ENCODE measurements at places on chromosomes 7 and 10. TPM values are rescaled to one million over a fixed set of nuclear protein-coding genes. Genes with fewer than 3 reads are reported as not detected.
A peak's percentile ranks its signal among the peaks of the same experiment; 100 is the strongest.

- H3K36me3 ChIP-seq: no peaks in the 10 kb centered on the region
- no peaks in the 10 kb centered on the region for H3K4me1 ChIP-seq
- no peak overlapping the region for H3K27ac ChIP-seq
- peaks cover 2% of the 10 kb centered on the region for H3K27me3 ChIP-seq
- no peak for DNase-seq
These were observed 195.4 kb downstream of the SKIDA1 start for GRCh38 chr10:21329995-21330627.

GRCh38 chr10:71303569-71303907 is 15.5 kb upstream of the SLC29A3 start:
- no peak overlapping the region for H3K27ac ChIP-seq
- H3K36me3 ChIP-seq: no peaks in the 10 kb centered on the region
- H3K4me3 ChIP-seq: no peak overlapping the region
- DNase-seq: no peak
- H3K27me3 ChIP-seq: peaks cover 6% of the 10 kb centered on the region
- H3K4me1 ChIP-seq: peaks cover 4% of the 10 kb centered on the region

The WASHC2A gene
- 42.8 TPM for total RNA-seq

The SORCS1 gene
- total RNA-seq: not detected

GRCh38 chr7:136400877-136401276 is 423.7 kb upstream of the MTPN start:
- H3K36me3 ChIP-seq: no peaks in the 10 kb centered on the region
- H3K27me3 ChIP-seq: no peaks in the 10 kb centered on the region
- H3K4me3 ChIP-seq: no peak overlapping the region
- no peak overlapping the region for H3K27ac ChIP-seq
- H3K4me1 ChIP-seq: no peaks in the 10 kb centered on the region
- no peak for DNase-seq

The USP6NL gene
- total RNA-seq: 4.4 TPM

DNA sequence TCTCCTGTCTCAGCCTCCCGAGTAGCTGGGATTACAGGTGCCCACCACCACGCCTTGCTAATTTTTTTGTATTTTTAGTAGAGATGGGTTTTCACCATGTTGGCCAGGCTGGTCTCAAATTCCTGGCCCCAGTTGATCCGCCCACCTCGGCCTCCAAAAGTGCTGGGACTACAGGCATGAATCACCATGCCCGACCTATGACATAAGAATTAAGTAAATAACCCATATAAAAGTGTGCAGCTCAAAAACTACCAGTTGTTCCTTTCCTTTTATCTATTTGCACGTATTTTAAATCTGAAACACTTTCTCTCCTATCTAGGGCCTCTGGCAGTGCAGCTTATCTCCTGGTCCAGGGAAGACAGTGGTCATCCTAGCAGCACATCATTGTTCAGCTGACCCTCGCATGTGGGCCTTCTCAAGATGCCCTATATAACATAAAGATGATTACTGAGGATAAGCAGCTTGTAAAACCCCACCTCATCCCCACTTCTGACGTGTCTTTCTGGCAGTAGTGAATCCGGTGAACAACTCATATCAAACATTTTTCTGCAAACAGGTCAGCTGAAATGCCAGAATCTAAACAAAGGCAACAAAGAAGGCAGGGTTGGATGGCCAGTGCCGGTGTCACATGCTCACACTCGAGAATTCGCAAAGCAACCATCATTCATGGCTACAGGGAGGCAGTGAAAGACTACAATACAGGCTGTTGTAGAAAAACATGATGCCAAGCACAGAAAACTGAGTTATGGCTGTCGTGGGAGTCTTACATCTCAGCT is 36.0 kb upstream of the KCNIP2 start:
- peaks cover 16% of the 10 kb centered on the region for H3K4me1 ChIP-seq
- H3K27ac ChIP-seq: no peak overlapping the region
- peaks cover 3% of the 10 kb centered on the region for H3K36me3 ChIP-seq
- H3K27me3 ChIP-seq: no peaks in the 10 kb centered on the region

DNA sequence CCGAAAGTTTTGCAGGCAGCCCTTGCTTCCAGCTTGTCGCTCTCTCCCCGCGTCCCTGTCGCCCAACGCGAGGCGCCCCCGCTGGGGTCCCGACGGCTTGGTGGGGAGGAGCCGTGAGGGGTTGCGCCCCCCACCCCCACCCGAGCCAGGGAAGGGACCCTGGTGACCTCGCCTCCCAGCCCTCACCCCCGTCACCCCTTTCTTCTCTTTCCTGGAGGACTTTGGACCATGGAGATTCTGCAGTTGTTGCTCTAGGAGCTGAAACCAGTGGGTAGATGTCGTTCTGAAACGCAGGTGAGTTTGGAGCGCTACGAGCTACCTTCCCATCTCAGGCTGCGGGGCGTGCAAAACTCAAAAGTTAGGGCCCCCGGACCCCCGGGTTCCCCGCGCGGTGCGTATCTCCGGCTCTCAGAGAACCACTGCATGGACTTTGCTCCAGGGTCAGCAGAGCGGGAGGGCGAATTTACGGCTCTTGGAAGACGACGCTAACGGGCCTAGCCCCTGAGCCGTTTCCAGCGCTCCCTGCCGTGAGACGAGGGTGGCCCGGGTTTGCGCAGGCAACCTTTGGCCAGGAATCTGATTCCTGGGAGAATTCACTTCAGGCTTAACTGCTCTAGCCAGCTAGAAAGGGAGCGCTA is 684 bp upstream of the ATXN7L1 start:
- DNase-seq: peak; percentile 36
- H3K27me3 ChIP-seq: peaks cover 12% of the 10 kb centered on the region
- H3K27ac ChIP-seq: peak overlapping the region; percentile 42
- H3K4me1 ChIP-seq: peaks cover 12% of the 10 kb centered on the region
- H3K4me3 ChIP-seq: peak overlapping the region; percentile 76
- H3K36me3 ChIP-seq: no peaks in the 10 kb centered on the region

Measured in activated naive CD8-positive, alpha-beta T cell treated with anti-CD3 and anti-CD28 coated beads, Interleukin-2, amount 10 ng/mL, durations not matched to agents 7 days and 5 days (primary cell).